ENCODE measurements at places on chromosomes 3 and 15.

DNA sequence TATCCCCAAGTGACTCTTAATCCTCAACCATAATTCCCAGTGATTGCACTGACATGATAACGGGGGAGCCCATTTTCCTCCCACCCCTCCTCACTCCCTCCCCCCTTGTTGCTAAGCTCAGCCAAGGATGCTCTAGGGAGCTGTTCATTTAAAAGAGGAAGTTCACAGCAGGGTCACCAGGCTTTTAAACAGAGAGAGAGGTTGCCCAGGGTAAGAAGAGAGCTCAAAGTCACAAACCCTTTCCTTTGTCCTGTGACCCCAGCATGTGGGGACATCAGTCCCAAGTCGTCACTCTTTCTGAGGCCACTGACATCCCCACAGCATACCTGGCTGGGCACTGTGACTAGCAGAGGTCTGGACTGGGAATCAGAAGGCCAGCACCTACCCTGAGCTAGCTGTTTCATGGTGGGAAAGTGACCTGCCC lies 144.1 kb downstream of the RORA start:
- no peak for DNase-seq

- no peak for DNase-seq
These were observed at the start of gene CHRM5 for GRCh38 chr15:33968224-33968623. Gene CHRM5 (plus strand): TSS chr15:33968497. CDS start chr15:34062718, 94,221 bp downstream.

- no peak for DNase-seq
These were observed 428.0 kb downstream of the RAP2B start for GRCh38 chr3:153590051-153590450.

GRCh38 chr3:159884661-159885402 lies 103.8 kb upstream of the IL12A start:
- no peak for DNase-seq

DNA sequence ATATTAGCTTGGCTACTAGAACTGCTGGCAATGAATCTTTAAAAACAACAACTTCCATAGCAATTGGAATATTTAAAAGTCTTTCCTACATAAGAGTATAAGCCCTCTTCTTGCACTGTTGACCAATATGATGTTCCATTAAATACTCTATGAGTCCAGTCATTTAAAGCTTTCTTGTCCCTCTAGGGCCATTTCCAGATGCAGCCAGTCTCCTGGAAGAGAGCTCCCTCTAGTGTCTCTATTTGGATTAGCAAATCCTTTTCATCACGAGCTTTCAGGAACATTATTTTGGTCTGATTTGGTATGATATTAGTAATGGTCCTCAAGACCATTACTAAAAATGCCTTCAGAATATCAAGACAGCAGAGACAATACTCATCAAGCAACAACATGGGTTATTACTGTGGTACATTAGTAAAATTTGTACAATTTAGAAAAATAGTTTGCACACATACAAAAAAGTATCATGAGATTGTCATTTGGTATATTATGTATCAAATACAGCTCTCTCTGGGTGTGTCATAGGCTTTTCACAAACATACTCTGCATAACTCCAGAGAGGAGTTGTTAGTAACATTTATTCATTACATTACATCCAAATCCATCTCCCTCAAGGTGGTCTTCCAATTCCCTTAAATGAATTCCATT lies 101.3 kb downstream of the DPH6 start:
- DNase-seq, result no peak

DNA sequence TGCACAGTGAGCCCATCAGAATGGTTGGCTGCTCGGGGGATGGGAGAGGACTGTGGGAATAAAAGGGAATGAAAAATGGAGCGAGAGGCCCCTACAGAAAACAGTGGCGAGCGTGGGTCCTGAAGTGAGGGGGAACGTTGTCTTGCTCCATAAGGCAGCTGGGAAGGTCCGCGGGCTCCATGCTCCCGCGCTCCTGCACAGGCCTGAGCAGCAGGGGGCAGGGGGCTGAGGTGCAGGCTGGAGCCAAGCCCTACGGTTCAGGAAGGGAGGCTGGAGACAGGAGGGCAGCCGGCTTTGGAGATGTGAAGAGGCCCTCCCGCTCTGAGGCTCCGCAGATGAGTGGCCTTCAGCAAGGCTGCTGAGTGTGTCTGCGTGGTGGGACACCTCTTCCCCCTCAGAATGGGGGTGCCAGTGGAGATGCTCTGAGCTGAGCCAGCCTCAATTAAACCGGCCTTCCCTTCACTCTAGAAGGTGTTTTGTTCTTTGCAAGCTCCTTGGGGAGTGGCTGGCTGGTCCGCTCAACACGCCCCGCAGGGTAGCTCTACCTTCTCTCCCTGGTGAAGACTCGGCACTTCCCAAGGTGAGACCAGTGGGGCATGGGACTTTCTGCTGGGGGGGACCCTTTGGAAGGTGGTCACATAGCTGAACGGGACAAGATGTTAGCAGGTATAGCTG lies 208.0 kb downstream of the XXYLT1 start:
- no peak for DNase-seq

GRCh38 chr15:68427366-68427765 lies 4.6 kb downstream of the ITGA11 start:
- no peak for DNase-seq

- DNase-seq, result no peak
These were observed 41.1 kb downstream of the IGF1R start for GRCh38 chr15:98689431-98689861.

DNA sequence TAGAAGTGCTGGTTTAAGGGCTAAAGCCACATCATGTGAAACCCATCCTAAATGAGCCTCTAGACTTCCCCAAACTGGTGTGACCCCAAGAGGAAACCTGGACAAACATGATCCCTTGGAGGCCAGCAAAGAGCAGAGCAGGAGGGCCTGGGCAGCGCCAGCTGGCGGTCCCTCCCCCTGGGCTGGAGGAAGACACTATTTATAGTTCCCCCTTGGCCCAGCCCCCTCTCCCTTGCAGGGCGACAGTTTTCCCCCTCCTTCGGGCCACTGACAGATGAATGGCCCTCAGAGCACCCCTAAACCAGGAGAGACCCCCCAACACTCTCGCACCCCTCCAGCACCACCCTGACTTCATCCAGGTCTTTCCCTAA lies 2.9 kb downstream of the UCN2 start:
- DNase-seq, result no peak

- no peak for DNase-seq
These were observed 66.6 kb downstream of the PIK3CB start for GRCh38 chr3:138768125-138768524.

- no peak for DNase-seq
These were observed 55.8 kb downstream of the LSM3 start for GRCh38 chr3:14234251-14235002.

All from activated CD4-positive, CD25-positive, alpha-beta regulatory T cell (primary cell).